NT2/D1 (cell line): ENCODE measurements at places on chromosomes 12 and 14.
A peak's percentile ranks its signal among the peaks of the same experiment; 100 is the strongest.

DNA sequence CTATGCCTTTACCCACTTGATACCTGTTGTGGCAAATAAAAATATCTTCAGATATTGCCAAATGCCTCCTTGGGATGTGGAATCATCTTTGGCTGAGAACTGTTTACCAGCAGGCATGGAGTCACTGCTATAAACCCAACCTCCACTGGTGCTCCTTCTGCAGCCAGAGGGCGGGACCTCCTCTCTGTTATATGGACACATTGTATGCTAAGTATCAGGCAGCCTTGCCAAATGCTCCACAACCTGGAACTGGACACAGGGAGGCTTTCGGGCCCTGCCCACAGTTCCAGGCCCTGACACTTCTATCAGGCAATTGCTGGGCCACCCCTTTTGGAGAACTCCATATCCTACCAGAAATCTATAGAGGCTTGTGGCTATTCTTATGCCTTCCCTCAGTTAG lies 201.0 kb downstream of the TMX1 start:
- DNase-seq = no peak

- DNase-seq = no peak
Measured at GRCh38 chr14:75422169-75422568, 5.7 kb upstream of the JDP2 start.

- DNase-seq = no peak
Measured at GRCh38 chr14:102333390-102333789, 13.8 kb downstream of the ZNF839 start.

- DNase-seq = peak; percentile 77
Measured at GRCh38 chr12:16189849-16190248, 87.6 kb downstream of the SLC15A5 start.

DNA sequence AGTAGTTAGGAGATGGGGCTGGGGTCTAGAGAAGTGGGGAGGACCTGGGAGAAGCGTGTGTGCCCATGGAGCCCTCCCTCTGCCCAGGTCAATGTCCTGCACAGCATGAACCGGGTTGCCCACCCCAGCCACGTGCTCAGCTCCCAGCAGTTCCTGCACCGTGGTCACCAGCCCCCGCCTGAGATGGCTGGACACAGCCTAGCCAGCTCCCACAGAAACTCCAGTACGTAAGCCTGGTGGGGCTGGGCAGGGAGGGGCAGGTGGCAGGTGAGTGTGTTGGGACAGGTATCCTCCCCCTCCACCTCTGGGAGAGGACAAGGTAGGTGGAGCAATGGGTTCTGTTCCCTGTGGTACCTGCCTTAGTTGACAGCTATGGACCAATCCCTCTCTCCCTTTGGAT lies 20.7 kb downstream of the CLSTN3 start:
- DNase-seq = no peak

DNA sequence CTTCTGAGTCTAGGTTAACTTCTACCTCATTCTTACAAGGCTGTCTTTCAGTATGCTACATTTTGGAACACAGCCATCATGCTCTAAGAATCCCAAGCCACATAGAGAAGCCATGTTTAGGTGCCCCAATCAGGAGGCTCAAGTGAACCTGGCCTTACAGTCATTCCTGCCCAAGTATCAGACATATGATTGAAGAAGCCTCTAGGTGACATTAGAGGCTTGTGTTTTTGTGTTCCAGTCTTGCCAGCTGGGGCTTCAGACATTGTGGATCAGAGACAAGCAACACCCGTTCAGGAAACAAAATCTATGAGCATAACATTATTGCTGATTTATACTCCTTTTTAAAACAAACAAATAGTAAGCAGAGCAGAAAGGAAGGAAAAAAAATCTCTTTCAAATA lies 8.1 kb upstream of the SLC16A7 start:
- no peak for DNase-seq
